Body of pancreas (tissue), 4 donors: ENCODE measurements at places on chromosomes 12 and 14. TPM values are rescaled to one million over a fixed set of nuclear protein-coding genes. Genes with fewer than 3 reads are reported as not detected.

Gene VDR
- 3.1 TPM for total RNA-seq

Gene NPFF
- not detected for total RNA-seq

Gene ASCL1
- not detected for total RNA-seq

Gene PRICKLE1
- 4.7 TPM for total RNA-seq
